ENCODE measurements at places on chromosomes 12 and 14.

- no peak for DNase-seq
Measured at GRCh38 chr12:26369588-26369987, 174.2 kb downstream of the SSPN start.

DNA sequence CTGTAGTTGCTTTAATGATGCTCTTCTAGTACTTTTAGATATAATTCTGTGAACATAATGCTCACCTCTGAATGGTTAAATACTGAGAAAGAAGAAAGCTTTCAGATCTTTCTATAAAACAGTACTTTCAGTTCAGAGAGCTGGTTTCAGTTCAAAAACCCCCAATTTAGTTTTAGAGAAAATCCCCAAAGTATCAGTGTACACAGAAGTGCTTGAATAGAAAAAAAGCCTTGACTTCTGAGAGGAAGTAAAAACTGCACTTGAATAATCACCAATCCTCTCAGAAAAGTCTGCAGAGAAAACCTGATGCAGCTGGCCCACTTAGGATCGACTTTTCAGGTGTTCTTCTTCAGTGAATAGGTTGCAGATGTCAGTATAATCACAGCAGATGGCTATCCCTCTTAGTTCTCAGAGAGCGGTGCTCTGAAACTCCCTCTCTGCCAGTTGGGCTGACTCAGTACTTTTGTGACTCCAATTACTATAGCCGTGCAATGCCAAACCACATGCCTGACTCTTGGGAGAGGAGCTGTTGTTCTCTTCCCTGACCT lies 616.3 kb downstream of the LRFN5 start:
- DNase-seq: no peak

GRCh38 chr14:21256539-21257393 lies 12.5 kb downstream of the HNRNPC start:
- no peak for DNase-seq

DNA sequence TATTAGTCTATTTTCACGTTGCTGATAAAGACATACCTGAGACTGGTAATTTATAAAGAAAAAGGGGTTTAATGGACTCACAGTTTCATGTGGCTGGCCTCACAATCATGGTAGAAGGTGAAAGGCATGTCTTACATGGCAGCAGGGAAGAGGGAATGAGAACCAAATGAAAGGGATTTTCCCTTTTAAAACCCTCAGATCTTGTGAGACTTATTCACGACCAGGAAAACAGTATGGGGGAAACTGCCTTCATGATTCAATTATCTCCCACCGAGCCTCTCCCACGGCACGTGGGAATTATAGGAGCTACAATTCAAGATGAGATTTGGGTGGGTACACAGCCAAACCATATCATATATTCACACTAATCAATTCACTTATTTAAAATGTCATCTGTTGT lies 41.4 kb downstream of the KTN1 start:
- no peak for DNase-seq

DNA sequence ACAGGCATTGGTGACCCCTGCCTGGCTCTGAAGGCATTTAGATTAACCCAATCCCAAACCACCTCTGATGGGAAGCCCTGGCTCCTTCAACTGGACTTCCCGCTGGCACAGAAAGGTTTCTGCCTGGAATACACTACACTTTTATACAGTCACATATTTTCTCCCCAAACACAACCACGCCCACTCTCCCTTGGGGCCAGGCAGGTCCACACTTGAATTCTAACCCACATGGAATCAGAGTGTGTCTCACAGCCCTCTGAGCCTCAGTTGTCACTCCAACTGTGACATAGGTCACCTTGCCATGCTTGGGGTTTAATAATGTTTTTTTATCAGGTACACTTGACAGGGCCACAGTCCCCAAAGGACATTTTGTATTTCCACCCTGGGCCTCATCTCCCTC lies 368.6 kb downstream of the BCL11B start:
- no peak for DNase-seq

- no peak for DNase-seq
Measured at GRCh38 chr14:38931969-38932652, 170.9 kb downstream of the SEC23A start.

- no peak for DNase-seq
Measured at GRCh38 chr12:70739756-70740155, 102.5 kb upstream of the PTPRB start.

DNA sequence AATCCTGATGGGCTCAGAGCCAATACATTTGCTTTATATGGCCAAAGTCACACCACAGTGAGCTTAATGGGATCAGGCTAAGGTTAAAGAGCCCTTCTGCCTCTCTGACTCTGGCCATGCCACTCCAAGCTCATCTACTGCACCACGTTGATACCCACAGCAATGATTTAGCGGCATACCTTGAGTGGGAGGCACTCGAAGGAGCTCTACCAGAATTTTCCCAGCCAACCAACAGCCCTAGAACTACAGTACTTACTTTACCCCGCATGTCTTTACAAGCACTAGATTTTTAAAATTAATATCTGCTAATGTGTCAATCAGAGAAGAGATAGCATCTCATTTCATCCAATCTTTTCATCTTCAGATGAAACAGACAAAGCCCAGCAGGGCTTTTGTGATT lies 300.5 kb downstream of the GRIN2B start:
- no peak for DNase-seq

GRCh38 chr12:106127338-106128126 lies 11.2 kb downstream of the NUAK1 start:
- DNase-seq: no peak

GRCh38 chr14:68977718-68978171 lies 1.4 kb downstream of the ACTN1 start:
- DNase-seq: peak; percentile 44

- DNase-seq: peak; percentile 85
Measured at GRCh38 chr12:53344824-53345485, 8.8 kb upstream of the SP7 start.

GRCh38 chr12:62468397-62468796 lies 1.8 kb downstream of the MON2 start:
- no peak for DNase-seq

DNA sequence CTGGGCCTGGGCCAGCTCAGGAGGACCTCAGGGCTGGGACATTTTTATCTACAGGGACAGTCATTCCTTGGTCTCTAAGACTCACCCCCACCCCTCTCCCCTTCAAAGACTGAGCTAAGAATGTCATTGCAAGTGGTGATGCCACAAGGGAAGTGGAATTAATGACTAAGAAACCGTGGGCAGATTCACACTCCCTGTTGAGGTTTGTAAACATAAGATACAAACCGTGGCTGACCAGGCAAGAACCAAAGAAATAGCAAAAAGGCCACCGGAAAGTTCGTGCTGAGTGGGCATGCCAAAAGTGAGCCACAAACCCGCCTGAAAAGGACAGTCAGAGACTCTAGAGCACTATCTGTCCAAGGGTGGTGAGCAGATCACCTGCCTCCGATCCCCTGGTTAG lies 25.7 kb downstream of the NUAK1 start:
- DNase-seq: peak; percentile 7

DNA sequence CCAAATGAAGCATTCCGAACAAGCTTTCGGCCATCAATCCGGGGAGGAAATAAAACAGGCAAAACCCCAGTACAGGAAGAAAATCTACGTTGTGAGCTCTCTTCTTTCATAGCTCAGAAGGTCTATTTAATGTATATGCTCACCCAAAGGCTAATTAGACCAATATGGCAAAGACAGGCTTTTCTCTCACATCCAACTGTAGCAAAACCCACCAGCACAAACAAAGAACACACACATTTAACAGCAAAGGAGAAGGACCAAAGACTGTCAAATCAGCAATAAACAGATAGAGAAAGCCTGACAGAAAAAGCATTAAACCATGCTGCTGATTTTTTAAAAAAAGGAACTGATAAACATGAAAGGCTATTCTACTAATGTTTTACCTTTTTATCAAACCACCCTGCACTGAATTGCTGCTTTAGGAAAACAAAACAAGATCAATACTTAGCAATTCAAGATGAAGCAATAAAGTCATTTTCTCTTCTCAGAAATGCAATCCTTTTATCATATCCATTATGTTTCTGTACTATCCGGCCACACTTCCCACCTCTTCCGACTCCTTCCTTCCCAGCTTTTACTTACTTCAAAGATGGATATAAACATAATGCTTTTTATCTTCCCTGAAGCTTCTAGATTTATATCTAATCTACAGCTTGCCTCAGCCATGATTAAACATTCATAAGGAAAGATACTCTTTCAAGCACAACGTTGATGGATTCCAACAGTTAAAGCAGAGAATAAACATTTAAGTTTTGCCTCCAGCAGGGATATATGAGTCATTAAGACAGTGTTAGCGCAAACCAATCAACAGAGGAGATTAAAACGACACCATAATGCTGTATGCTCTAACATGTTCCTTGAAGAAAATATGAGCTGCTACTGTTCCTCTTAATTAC lies 74.6 kb upstream of the BBS10 start:
- DNase-seq: no peak

DNA sequence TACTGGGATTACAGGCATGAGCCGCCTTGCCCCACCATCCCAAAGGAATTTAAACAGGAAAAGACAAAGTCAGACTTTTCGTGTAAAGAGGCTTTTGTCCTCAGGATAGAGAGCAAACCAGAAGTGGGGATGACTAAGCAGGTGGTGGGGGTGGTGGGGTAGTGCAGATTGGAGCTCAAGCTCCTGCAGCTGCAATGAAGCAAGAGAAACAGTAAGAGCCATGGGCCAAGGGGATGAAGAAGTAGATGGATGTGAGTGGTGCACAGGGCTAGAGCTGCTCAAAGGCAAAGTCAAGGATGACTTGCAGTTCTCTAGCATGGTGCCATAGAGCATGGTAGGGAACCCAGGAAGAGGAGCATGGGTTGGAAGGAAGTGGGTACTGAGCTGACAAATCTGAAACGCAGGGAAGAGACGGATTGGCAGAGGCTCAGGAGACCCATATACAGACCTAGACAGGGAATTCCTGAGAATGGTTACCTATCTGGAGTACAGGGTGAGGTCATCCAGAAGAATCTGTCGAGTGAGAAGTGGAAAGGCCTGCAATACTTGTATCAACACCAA lies 11.4 kb upstream of the RNF34 start:
- DNase-seq: no peak
